ENCODE measurements at places on chromosomes 12 and 14.

GRCh38 chr12:1313906-1314305 is 280.5 kb downstream of the FBXL14 start:
- no peaks in the 10 kb centered on the region for H3K36me3 ChIP-seq
- H3K27me3 ChIP-seq = no peaks in the 10 kb centered on the region
- no peak overlapping the region for H3K27ac ChIP-seq
- H3K4me3 ChIP-seq = no peak overlapping the region
- peaks cover 9% of the 10 kb centered on the region for H3K4me1 ChIP-seq

DNA sequence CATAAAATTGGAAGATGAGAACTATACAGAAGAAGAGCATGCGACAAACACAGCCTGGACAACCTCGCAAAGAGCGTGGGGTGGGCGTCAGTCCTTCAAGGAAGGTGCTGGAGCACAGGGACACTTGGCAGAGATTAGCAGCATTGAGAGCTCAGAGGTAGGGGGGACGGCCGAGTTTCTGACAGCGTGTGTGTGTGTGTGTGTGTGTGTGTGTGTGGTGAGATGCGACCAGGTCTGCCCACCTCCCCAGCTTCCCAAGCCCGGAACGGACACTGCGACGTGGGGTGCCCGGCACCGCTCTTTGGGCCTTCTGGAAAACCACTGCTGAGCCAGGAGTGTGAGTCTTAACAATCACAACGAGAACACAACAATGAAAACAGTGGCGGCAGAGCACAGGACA is 17.9 kb upstream of the FBXO21 start:
- H3K4me3 ChIP-seq = no peak overlapping the region
- no peak overlapping the region for H3K27ac ChIP-seq
- DNase-seq = no peak
- H3K36me3 ChIP-seq = no peaks in the 10 kb centered on the region
- H3K4me1 ChIP-seq = no peaks in the 10 kb centered on the region

DNA sequence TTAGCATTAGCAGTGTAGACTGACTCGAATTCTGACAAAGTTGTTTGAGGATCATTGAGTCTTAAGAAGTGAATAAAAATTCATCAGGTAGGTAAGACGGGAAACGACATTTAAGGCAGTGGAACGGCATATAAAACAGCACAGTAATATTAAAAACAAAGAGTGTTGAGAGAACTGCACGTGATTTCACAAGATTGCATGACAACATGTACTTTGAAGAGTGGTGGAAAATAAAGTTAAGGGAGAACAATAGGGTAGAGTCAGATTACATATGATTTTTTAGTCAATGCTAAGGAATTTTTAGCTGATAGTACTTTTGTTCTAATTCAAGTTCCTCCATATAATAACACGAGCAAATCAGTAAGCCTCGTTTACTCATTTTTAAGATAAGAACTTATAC is 115.4 kb downstream of the SOX5 start:
- no peaks in the 10 kb centered on the region for H3K36me3 ChIP-seq
- H3K4me1 ChIP-seq = peaks cover 6% of the 10 kb centered on the region
- no peak overlapping the region for H3K4me3 ChIP-seq
- no peaks in the 10 kb centered on the region for H3K27me3 ChIP-seq
- no peak for DNase-seq

- no peak overlapping the region for H3K4me3 ChIP-seq
- no peak for DNase-seq
- H3K27me3 ChIP-seq = no peaks in the 10 kb centered on the region
- peaks cover 10% of the 10 kb centered on the region for H3K4me1 ChIP-seq
- no peaks in the 10 kb centered on the region for H3K36me3 ChIP-seq
- H3K27ac ChIP-seq = peak overlapping the region; percentile 50
Observed at GRCh38 chr14:99910337-99911309, 117.4 kb downstream of the EML1 start.

GRCh38 chr12:4027412-4027811 is 154.2 kb upstream of the PARP11 start:
- H3K4me1 ChIP-seq = peaks cover 31% of the 10 kb centered on the region
- H3K27ac ChIP-seq = no peak overlapping the region
- no peaks in the 10 kb centered on the region for H3K27me3 ChIP-seq
- DNase-seq = peak; percentile 53
- no peak overlapping the region for H3K4me3 ChIP-seq
- H3K36me3 ChIP-seq = no peaks in the 10 kb centered on the region

- no peak overlapping the region for H3K27ac ChIP-seq
- no peaks in the 10 kb centered on the region for H3K27me3 ChIP-seq
- no peaks in the 10 kb centered on the region for H3K36me3 ChIP-seq
- peaks cover 19% of the 10 kb centered on the region for H3K4me1 ChIP-seq
Observed at GRCh38 chr12:27453421-27453820, 6.9 kb downstream of the SMCO2 start.

- no peaks in the 10 kb centered on the region for H3K27me3 ChIP-seq
- no peaks in the 10 kb centered on the region for H3K36me3 ChIP-seq
- H3K4me1 ChIP-seq = no peaks in the 10 kb centered on the region
- no peak for DNase-seq
- H3K27ac ChIP-seq = no peak overlapping the region
Observed at GRCh38 chr14:99034711-99035171, 237.3 kb downstream of the BCL11B start.

- H3K4me3 ChIP-seq = no peak overlapping the region
- no peaks in the 10 kb centered on the region for H3K36me3 ChIP-seq
Observed at GRCh38 chr14:101201535-101202151, 298.1 kb upstream of the RTL1 start.

DNA sequence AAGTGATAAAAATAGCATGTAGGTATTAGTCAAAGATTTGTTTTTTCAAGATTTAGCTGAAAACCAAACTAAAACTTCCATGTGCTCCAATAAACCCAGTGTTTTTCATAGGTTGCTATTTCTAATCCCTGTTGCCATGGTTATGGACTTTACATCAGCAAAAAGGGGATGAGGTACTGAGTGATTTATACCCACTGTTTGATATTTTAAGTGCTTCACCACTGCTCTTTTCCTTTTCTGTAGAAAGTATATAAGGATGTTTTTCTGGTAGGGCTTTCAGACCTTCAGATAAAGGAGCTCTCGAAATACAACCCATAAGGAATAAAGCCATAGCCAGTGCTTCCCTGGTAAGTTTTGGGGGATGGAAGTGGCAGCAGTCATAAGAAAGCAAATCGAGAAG is at the start of gene OTOGL:
OTOGL (plus strand) TSS at position 279 of the 400 bp plus-strand sequence. CDS start 109,895 bp downstream, outside the sequence.
- H3K36me3 ChIP-seq = no peaks in the 10 kb centered on the region
- H3K4me1 ChIP-seq = no peaks in the 10 kb centered on the region
- H3K27ac ChIP-seq = no peak within 1 kb of the TSS
- H3K4me3 ChIP-seq = no peak within 1 kb of the TSS
- H3K27me3 ChIP-seq = no peaks in the 10 kb centered on the region
- DNase-seq = no peak

DNA sequence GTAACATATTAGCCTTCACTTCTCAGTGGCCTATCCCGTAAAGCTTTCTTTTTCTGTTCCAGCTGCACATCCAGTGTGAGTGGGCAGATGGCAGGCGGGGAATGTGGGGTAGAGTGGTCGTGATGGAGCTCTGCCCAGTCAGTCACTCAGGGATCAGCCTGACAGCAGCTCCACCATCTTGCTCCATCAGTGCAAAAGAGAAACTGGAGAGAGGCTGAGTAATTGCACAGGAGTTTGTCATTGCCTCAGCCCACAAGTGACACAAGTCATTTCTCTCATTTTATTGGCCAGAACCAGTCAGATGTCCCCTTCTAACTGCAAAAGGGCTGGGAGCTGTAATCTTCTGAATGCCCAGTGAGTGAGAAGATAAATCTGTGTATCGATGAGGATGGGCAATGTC is 66.5 kb downstream of the ATP23 start:
- no peaks in the 10 kb centered on the region for H3K36me3 ChIP-seq
- H3K4me3 ChIP-seq = no peak overlapping the region
- no peaks in the 10 kb centered on the region for H3K4me1 ChIP-seq
- DNase-seq = no peak

GRCh38 chr12:49121047-49121696 is 10.0 kb downstream of the TUBA1B start:
- H3K27me3 ChIP-seq = no peaks in the 10 kb centered on the region
- peak; percentile 81 for DNase-seq
- H3K4me3 ChIP-seq = no peak overlapping the region
- H3K36me3 ChIP-seq = no peaks in the 10 kb centered on the region
- H3K4me1 ChIP-seq = no peaks in the 10 kb centered on the region
- no peak overlapping the region for H3K27ac ChIP-seq

DNA sequence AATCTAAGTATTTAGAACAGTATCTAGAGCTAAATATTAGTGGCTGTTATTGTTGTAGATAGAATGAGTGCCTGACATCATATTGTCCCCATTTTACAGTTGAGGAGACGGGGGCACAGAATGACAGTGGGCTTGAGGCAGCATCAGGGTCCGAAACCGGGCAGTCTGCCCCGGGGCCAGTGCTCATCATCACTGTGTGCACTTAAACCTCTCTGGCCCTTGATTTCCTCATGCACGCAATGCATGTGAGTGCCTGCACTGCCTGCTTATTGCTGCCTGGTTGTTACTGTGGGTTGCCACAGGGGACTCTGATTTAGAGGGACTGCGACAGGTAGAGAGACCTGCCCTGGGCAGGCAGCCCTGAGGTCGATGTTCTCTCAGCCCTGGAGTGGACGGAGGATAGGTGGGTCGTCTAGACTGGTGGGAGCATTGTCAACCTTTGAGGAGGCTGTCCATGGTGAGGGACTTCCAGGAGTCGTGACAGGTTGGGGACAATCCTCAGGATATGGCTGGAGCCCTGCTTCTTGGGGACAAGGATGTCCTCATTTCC is 9.8 kb downstream of the ACVRL1 start:
- no peak overlapping the region for H3K27ac ChIP-seq
- DNase-seq = no peak
- H3K27me3 ChIP-seq = no peaks in the 10 kb centered on the region
- H3K36me3 ChIP-seq = no peaks in the 10 kb centered on the region
- H3K4me1 ChIP-seq = no peaks in the 10 kb centered on the region

DNA sequence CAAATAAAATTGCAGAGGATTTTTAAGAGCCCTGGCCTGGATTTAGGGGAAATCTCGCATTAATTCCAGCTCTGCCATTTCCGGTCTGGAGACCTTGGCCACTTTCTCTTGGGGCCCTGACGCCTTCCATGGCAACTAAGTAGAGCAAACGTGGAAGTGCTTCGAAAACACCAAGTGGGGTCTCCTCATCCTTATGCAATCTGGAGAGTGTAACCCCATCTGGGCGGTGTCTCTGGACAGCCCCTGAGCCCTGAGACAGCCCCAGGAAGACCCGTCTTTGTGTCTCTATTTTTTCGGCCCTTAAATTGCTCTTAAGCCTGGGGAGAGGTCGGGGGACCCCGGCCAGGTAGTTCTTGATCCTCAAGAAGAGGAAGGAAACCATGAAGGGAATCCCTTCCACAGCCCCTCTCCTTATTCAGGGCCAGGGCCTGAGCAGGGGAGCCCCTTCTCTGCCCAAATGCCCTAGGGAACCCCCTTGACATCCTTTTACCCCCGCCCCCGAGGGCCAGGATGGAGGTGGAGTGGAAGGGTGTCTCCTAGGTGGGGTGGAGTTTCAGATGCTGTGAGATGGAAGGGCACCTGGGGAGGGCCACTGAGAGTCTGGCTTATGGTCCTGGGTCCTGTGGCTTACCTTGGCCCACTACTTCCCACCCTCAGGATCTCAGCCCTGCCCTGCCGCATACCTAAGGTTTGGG is 17.6 kb upstream of the NR4A1 start:
- DNase-seq = no peak
- no peaks in the 10 kb centered on the region for H3K27me3 ChIP-seq
- H3K36me3 ChIP-seq = no peaks in the 10 kb centered on the region
- H3K4me3 ChIP-seq = peak overlapping the region; percentile 29
- H3K4me1 ChIP-seq = peaks cover 26% of the 10 kb centered on the region

DNA sequence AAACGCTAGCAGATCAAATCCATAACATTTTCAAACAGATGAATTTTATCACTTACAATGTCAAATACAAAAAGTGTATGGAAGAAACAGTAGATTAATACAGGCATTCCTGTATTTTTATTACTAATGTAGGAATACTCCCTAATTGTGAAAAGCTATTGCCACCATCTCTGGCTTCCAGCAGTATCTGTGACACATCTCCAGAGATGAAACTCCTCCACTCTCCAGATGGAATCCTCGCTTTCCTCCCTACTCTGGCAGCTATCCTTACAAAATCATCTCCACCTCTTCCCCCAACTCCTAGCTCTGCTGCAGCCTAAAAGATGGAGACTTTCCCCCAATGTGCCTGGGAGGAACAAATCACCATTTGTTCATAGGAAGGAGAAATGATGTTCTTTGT is 211.4 kb downstream of the SSPN start:
- no peaks in the 10 kb centered on the region for H3K27me3 ChIP-seq
- no peaks in the 10 kb centered on the region for H3K36me3 ChIP-seq
- no peak for DNase-seq

DNA sequence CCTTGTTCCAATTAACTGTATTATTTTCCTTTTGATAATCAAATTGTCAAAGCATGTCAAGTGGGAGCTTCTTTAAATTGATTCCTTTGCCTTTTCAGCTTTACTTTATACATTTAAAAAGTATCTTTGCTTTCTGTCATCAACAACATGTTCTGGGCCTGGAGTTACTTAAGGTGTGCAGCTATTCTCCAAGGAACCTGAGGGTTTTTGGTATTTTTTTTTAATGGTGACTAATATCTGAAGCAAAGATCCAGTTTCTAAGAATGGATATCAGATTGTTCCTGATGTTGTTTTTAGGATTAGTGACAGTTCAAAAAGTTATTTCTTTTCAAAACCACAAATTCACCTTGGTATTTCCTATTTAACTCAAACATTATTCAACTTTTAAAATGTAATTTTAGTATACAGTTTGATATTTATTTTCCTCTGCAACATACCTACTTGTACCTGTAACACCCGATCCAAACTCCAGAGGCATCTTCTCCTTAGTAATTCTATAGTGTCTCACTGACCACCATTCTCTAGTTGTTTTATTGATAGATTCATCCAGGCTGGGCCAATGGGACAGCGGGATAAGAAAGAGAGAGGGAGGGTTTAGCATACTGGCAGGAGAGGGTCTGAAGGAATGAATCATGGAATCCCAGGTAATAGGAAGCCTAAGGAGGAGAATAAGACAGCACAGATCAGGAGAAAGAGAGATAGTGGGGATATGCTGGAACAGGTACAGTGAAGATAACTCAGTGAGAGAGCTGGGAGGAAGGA is 3.1 kb downstream of the CBLN3 start:
- no peak for DNase-seq
- H3K4me3 ChIP-seq = no peak overlapping the region
- H3K4me1 ChIP-seq = peaks cover 73% of the 10 kb centered on the region
- H3K27me3 ChIP-seq = no peaks in the 10 kb centered on the region
- no peaks in the 10 kb centered on the region for H3K36me3 ChIP-seq

- H3K4me3 ChIP-seq = no peak overlapping the region
- H3K27me3 ChIP-seq = no peaks in the 10 kb centered on the region
- H3K27ac ChIP-seq = no peak overlapping the region
- no peaks in the 10 kb centered on the region for H3K36me3 ChIP-seq
- DNase-seq = peak; percentile 23
- peaks cover 17% of the 10 kb centered on the region for H3K4me1 ChIP-seq
Observed at GRCh38 chr12:58346032-58346632, 404.8 kb downstream of the ATP23 start.

DNA sequence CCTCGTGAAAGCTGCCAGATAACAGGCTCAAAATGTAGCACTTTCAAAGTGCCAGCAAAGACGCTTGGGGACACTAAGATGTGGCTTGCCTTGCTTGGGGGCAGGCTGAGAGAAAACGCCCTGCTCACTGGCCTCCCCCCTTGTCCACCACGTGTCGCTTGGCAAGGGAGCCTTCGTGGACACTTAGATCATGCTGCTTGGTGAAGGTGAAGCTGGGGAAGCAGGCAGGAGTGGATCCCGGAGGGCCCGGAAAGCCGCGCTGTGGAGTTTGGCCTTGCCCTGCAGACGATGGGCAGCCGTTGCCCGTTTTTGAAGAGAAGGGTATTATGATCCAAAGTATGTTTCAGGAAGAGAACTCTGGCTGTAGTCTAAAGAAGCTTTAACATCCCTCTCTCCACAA is 53.4 kb upstream of the BDKRB2 start:
- H3K4me3 ChIP-seq = no peak overlapping the region
- H3K4me1 ChIP-seq = peaks cover under 1% of the 10 kb centered on the region
- H3K27me3 ChIP-seq = no peaks in the 10 kb centered on the region
- DNase-seq = no peak
- H3K27ac ChIP-seq = no peak overlapping the region

Data from Caco-2 (cell line).